ENCODE measurements at places on chromosomes 13 and 19.

- no peak for DNase-seq
These were observed 257.8 kb downstream of the TBC1D4 start for GRCh38 chr13:75224053-75224742.

- DNase-seq: no peak
These were observed 91.9 kb upstream of the MBNL2 start for GRCh38 chr13:97130190-97130589.

DNA sequence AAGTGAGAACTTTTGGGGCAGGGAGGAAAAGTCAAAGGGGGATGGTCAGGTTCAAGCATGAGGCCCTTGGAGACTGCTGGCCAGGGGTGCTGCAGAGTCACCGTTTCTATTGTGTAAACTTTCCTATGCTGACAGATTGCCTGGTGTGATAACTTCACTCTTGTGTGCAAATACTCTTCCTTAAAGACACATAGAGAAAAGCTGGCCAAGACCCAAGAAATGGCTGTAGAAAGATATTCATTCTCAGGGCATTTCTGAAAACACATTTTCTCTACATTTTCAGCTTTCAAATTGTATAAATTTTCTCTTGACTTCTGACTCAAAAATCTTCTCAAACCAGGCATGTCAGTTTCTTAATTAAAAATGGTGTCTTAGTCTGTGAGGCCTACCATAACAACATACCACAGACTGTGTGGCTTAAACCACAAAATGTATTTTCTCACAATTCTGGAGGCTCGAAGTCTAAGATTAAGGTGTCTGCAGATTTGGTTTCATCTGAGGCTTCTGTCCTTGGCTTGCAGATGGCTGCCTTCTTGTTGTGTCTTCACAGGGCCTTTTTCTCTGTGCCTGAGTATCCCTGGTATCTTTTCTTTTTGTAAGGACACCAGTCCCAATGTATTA is 304.5 kb downstream of the KCNRG start:
- no peak for DNase-seq

DNA sequence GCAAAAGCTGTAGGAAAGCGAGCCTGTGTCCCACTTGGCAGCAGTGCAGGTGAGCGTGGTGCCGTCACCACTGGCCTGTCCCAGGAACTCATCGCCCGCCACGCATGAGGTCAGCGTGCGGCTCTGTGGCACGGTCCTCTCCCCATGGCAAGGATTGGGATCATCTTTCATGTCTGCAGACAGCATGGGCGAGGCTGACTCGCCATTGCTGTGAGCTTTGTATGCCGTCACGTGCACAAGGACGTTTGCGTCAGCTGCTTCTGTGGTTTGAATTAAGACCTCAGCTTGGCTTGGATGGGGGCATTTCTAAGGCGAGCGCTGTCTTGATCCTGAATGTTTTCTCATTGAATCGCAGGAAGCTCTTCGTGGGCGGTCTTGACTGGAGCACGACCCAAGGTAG is 9.8 kb downstream of the DAZAP1 start:
- no peak for DNase-seq

DNA sequence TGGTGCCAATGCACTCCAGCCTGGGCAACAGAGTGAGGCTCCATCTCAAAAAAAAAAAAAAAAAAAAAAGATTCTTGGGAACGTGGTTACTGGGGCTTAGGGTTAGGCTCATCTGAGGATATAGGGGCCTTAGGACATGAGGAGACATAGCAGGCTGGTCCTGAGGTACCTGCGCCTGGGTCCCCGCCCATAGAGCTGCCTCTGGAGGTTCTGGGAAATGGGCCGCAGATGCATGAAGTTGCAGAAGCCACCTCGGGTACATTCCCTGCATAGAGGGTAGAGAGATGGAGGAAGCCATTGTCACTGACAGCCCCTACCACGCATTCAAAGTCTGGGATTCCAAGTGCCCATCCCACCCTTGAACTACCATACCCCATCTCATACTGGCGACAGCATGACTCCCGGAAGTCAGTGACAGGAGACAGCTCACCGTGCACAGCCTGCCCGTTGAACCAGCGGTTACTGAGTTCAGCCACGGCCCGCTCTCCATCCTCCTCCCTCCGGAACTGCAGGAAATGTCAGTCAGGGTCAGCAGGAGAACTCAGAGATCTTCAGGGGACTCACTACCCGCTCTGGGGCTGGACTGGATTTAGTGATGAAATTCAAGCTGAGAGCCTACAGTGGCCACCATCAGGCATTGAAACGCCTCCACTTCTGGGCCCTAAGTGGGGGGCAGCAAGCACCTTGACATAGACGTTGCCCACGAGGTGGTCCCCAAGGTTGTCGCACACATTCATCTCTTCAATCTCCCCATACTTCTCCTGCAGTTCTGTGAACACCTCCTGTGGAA is 1.4 kb downstream of the U2AF1L4 start:
- DNase-seq: no peak

DNA sequence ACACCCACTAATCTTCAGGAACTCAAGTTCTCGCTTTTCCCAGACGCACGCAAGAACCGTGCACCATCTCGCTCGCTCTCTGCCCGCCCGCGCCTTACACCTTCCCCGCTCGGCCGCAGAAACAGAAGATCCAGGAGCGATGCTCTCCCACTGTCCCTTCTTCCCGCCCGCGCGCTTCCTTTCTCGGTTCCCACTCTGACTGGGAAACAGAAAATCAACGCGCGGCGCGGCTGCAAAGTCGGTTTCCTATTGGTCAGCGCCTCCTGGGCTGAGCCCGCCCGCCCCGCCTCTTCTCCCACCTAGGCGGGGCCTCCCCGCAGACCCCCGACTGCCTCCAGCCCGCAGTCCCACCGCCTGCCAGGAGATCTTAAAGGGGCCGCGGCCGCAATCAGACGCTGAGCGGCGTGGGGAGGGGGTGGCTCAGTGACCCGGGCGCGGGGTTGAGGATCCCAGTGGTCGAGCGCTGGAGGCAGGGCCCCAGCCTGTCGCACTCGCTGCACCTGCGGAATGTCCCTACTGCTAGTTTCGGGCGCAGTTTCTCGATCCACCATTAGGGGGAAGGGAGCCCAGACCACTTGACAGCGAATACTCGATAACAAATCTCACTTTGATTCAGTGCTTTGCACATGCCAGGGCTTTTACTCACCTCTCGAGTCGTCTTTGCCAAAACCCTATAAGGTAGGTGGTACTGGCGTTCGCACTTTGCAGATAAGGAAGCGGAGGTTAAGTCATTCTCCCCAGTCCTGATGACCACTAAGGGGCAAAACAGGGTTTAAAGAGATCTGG is 700 bp upstream of the SLC25A23 start:
- DNase-seq: peak; percentile 98

DNA sequence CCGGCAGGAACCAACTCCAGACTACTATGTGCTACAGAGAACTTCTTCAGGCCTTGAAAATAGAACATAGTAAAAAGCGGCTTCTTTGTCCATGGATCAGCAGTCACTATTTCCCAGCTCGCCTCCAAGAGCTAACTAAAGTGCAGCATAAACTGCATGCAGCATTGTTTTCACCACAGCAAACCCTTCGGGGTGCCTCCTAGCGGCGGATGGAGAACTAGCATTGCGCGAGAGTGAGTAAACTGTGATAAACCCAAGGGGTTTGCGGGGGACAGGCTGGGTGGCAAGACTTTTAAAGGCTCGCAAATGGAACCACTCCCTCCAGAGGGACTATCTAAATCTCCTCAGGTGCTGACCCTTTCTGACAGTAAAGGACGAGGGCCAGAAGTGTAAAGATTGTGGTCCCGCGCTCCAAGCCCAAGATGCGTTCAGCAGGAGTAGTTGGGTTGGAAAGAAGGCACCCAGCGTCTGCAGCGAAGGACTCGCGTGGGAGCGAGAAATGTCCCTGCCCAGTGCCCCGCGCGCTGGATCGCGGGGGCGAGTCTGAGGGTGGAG is 21.5 kb upstream of the SGCG start:
- no peak for DNase-seq

GRCh38 chr13:94765814-94766213 is 53.5 kb upstream of the SOX21 start:
- DNase-seq: no peak

GRCh38 chr19:18427080-18427742 is 8.0 kb downstream of the SSBP4 start:
- DNase-seq: peak; percentile 45

DNA sequence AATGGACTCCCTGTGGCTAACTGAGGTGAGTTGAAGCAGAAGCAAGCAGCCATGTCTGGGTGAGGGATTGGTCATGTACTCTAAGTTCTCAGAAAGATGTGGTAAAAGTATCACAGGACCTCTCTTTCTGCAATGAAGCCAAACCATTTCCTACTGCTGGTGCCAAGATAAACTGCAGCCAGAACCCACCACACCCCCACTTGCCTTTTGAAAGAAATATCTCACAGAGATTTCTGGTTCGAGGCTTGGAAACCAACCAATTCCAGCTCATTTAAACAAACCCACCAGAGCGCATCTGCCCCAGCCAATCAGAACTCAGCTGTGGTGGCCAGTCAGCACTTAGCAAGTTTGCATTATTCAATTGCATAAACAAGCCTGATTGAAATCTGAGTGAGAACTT is 204.5 kb upstream of the ATXN8OS start:
- no peak for DNase-seq

DNA sequence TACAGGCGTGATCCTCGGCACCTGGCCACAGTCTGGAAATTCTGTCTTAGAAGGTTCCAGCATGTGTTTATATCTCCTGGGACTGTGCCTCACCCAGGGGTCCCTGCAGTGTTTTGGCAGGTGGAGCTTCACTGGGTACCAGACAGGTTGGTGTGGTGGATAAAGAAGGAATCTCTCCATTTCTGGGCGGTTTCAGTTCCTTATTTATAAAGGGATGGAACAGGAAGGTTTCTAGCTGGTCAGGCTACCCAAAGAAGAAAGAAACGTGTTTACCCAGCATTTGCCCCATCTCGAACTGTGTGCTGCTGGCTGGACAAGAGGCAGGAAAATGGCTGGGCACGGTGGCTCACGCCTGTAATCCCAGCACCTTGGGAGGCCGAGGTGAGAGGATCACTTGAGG is 9.8 kb downstream of the PNPLA6 start:
- DNase-seq: no peak

- DNase-seq: peak; percentile 56
These were observed at the start of gene PPP1R12C for GRCh38 chr19:55116859-55117662. Gene PPP1R12C, minus strand, starts transcription at chr19:55117637. Its CDS starts 94 bp downstream, at chr19:55117543.

DNA sequence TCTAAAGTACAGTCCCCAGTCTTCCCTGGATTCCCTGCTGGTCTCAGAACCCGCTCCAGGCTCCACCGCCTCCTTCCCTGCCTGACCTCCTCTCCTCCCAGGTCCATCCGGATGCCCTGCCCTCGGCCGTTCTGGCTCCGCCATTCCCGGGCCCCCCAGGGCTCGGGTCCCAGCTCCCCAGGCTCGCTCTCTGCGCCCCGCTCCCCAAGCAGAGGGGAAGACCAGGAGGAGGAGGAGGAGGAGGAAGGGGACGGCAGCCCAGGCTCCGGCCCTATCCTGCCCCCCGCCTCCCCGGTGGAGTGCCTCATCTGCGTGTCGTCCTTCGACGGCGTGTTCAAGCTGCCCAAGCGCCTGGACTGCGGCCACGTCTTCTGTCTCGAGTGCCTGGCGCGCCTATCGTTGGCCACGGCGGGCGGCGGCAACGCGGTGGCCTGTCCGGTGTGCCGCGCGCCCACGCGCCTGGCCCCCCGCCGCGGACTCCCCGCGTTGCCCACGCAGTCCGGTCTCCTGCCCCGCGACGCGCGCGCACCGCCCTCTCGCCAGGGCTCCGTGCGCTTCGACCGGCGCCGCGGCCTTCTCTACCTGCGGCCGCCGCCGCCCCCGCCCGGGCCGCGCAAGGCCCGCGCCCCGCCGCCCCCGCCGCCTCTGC is 647 bp downstream of the RNF225 start:
- DNase-seq: no peak

DNA sequence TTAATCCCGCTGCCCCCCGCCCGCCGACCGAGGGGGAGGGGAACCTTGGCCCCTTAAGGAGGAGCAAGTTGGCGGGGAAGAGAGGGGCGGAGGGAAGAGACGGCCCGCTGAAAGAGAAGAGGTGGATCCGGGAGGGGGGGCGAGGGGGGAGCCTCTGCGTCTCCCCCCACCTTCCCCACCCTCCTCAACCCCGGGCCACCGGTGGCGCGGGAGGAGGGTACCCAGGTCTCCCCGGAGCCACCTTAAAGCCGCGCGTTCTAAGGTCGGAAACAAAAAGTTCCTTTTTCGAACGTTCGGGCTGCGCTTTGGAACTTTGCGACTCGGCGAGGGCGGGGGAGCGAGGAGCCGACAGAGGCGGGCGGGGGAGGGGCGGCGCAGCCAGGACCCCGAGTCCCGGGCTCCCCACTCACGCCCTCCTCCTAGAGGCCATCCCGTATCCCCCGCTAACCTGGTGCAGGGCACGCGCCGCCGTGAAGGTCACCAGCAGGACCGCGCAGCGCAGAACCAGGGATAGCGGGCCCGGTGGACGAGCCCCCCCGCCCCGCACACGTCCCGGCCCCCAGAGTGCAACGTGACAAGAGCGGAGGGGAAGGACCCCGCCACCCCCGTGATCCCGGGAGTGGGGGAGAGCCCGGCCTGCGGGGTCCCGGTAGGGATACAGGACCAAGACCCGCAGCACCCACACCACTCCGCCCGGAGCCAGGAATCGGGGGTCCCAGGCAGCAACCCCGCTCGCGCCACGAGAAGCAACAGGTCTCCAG is 659 bp downstream of the ERF start:
- peak; percentile 82 for DNase-seq

GRCh38 chr13:31747966-31748365 is 8.6 kb downstream of the RXFP2 start:
- DNase-seq: no peak

GRCh38 chr19:47023448-47023794 is 3.8 kb downstream of the NPAS1 start:
- DNase-seq: no peak

GRCh38 chr19:13024951-13025697 is 29.8 kb downstream of the NFIX start:
- DNase-seq: no peak

GRCh38 chr19:16829010-16829821 is at the start of gene SIN3B:
Gene SIN3B, plus strand, starts transcription at chr19:16829398. Its CDS starts 23 bp downstream, at chr19:16829421.
- peak; percentile 90 for DNase-seq

GRCh38 chr13:23656637-23657371 is 86.6 kb downstream of the TNFRSF19 start:
- DNase-seq: no peak

GRCh38 chr19:4304538-4305256 is at the start of gene FSD1:
Gene FSD1, plus strand, starts transcription at chr19:4304598. Its CDS starts 149 bp downstream, at chr19:4304747.
- peak; percentile 86 for DNase-seq

DNA sequence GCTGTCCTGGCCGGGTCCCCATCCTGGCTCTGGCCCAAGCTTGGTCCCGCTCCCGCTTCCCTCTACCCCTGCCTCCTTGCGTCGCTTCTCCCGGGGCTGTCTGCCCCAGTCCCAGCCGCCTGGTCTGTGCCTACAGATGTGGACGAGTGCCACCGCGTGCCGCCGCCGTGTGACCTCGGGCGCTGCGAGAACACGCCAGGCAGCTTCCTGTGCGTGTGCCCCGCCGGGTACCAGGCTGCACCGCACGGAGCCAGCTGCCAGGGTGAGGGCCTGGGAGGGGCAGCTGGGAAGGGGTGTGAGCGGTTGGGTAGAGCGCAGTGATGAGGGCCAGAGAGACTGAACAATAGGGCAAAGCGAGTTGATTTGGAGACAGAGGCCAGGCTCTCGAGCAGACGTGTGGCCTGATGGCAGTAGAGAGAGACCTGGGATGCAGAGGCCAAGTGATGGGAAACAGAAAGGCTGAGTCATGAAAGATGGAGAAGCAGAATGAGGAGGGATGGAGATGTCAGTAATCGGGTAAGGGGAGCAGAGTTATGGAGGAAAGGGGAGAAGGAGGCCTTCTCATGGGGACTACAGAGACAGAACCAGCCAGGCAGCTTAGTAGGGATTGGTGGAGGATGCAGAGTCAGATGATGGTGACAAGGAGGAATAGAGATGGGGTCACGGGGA is 9.4 kb downstream of the LTBP4 start:
- DNase-seq: peak; percentile 65

- peak; percentile 75 for DNase-seq
These were observed 21.1 kb downstream of the PRR36 start for GRCh38 chr19:7852851-7853769.

GRCh38 chr19:35438527-35438926 is 9.5 kb upstream of the FFAR2 start:
- no peak for DNase-seq
